ENCODE measurements at places on chromosomes 3 and 15. TPM values are rescaled to one million over a fixed set of nuclear protein-coding genes. Genes with fewer than 3 reads are reported as not detected.

MOBP gene
- total RNA-seq, result not detected

MUC13 gene
- not detected for total RNA-seq

GOLGA8S gene
- total RNA-seq, result not detected

PPCDC gene
- total RNA-seq, result 16.9 TPM

C3orf85 gene
- not detected for total RNA-seq

MUC20 gene
- total RNA-seq, result 2.4 TPM

P2RY13 gene
- not detected for total RNA-seq

PIERCE2 gene
- 1.1 TPM for total RNA-seq

EID1 gene
- total RNA-seq, result 252 TPM

VGLL3 gene
- 0.64 TPM for total RNA-seq

MYD88 gene
- total RNA-seq, result 3.3 TPM

C3orf18 gene
- total RNA-seq, result 5.9 TPM

NOX5 gene
- 0.11 TPM for total RNA-seq

GOLGA8F gene
- total RNA-seq, result 0.34 TPM

ILDR1 gene
- total RNA-seq, result not detected

SEMA3F gene
- 10.4 TPM for total RNA-seq

FETUB gene
- not detected for total RNA-seq

SERF2 gene
- 517 TPM for total RNA-seq

TRNT1 gene
- 69.0 TPM for total RNA-seq

SATB1 gene
- total RNA-seq, result 15.2 TPM

LYZL4 gene
- 0.34 TPM for total RNA-seq

GABRR3 gene
- total RNA-seq, result not detected

MYH15 gene
- total RNA-seq, result 2.0 TPM

CHRD gene
- total RNA-seq, result not detected

GNB4 gene
- total RNA-seq, result 11.9 TPM

DNASE1L3 gene
- total RNA-seq, result not detected

MESP2 gene
- total RNA-seq, result 0.74 TPM

RABL3 gene
- total RNA-seq, result 8.6 TPM

ADAMTSL3 gene
- 1.7 TPM for total RNA-seq

SLC28A1 gene
- not detected for total RNA-seq

C2CD4A gene
- not detected for total RNA-seq

CFAP91 gene
- total RNA-seq, result 0.50 TPM

MNS1 gene
- 8.3 TPM for total RNA-seq

PAK2 gene
- 26.5 TPM for total RNA-seq

INKA1 gene
- 1.7 TPM for total RNA-seq

PXK gene
- total RNA-seq, result 28.2 TPM

SYNPR gene
- not detected for total RNA-seq

ANKDD1A gene
- 2.2 TPM for total RNA-seq

RAD51 gene
- total RNA-seq, result 29.8 TPM

TRIM59 gene
- total RNA-seq, result 2.5 TPM

C3orf49 gene
- not detected for total RNA-seq

IQCH gene
- total RNA-seq, result 4.8 TPM

TGM4 gene
- total RNA-seq, result 0.80 TPM

CERS3 gene
- total RNA-seq, result not detected

GPR27 gene
- total RNA-seq, result not detected

IL17RD gene
- total RNA-seq, result 2.0 TPM

SNAP23 gene
- total RNA-seq, result 70.8 TPM

CATSPER2 gene
- 2.0 TPM for total RNA-seq

TEX9 gene
- total RNA-seq, result 5.2 TPM

EFCC1 gene
- total RNA-seq, result not detected

RAB6B gene
- total RNA-seq, result 0.41 TPM

CLDN18 gene
- total RNA-seq, result not detected

RBP2 gene
- total RNA-seq, result not detected

B3GALNT1 gene
- not detected for total RNA-seq

Data from A375 (cell line).